ENCODE measurements at places on chromosomes 1 and 21. TPM values are rescaled to one million over a fixed set of nuclear protein-coding genes. Genes with fewer than 3 reads are reported as not detected.

GRCh38 chr1:172408958-172409357, 11.5 kb upstream of the C1orf105 start:
- no peak for DNase-seq

DNA sequence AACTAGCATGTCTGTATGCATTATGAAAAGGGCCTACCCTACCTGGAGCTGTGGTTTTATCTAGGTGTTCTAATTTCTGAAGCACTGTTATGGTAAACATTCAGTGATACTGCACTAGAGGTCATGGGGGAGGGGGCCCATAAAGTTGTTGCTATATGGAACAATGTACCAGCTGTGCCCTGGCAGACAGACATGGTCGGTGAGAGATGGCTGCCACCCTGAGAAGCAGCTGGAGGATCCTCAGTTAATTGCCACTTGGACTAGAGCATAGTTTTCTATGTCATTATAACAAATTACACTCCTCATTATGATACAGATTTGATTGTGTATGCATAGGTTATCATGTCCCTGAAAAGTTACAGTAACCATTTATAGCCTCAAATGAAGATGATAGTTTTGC, 45.4 kb downstream of the ILDR2 start:
- DNase-seq: no peak

DNA sequence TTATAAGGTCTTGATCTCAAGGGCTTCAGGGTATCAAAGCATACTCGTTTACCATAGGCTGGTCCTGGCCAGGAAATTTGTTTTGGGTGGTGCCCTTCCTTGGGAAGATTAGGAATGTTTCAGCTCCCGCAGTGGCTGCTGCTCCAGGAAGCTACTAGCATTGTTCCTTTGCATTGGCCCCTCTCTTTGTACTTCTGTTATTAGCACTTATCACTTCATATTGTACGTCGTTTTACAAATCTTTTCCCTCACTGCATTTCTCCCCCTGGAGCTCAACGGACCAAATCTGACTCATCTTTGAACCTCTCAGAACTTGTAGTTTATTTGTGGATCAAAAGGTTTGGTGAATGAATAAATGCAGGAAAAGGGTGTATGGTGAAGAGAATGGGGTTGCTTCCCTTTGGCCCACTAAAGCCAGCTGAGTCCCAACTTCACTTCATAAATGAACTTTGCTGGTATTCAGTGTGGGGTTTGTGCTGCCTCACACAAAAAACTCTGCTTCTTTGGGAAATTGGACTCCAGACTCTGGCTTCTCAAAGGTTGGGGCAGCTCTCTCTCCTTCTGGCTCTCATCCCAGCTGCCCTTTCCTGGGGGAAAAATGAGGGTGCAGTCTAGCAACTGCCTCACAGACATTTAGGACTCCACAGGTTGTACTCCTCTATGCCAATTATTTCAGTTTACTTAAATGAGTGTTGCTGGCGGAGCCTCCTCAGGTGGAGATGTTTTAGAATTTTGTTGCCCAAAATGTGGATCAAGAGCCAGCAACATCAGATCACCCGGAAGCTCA, 5.9 kb downstream of the GNAT2 start:
- peak; percentile 42 for DNase-seq

C1orf87 gene
- total RNA-seq: not detected

TRABD2B gene
- 28.0 TPM for total RNA-seq

JUN gene
- total RNA-seq: 16.3 TPM

GRCh38 chr1:232560940-232561339, 69.0 kb downstream of the SIPA1L2 start:
- peak; percentile 4 for DNase-seq

DNA sequence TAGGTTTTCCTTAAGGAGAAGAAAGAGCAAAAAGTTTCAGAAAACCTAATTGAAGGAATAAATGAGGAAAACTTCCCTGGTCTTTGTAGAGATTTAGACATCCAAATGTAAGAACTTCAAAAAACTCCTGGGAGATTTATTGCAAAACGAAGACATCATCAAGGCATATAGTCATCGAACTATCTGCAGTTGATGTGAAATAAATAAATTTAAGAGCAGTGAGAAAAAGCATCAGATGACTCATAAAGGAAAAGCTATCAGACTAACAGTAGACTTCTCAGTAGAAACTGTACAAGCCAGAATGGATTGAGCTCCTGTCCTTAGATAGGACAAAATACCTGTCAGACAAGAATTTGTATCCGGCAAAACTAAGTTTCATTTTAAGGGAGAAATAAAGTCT, 569.4 kb upstream of the ADAMTS5 start:
- DNase-seq: no peak

LRRC3 gene
- 14.1 TPM for total RNA-seq

CFH gene
- total RNA-seq: 0.08 TPM

TGFB2 gene
- total RNA-seq: 0.67 TPM

- no peak for DNase-seq
Observed at GRCh38 chr1:30315185-30315960, 408.0 kb downstream of the MATN1 start.

DNA sequence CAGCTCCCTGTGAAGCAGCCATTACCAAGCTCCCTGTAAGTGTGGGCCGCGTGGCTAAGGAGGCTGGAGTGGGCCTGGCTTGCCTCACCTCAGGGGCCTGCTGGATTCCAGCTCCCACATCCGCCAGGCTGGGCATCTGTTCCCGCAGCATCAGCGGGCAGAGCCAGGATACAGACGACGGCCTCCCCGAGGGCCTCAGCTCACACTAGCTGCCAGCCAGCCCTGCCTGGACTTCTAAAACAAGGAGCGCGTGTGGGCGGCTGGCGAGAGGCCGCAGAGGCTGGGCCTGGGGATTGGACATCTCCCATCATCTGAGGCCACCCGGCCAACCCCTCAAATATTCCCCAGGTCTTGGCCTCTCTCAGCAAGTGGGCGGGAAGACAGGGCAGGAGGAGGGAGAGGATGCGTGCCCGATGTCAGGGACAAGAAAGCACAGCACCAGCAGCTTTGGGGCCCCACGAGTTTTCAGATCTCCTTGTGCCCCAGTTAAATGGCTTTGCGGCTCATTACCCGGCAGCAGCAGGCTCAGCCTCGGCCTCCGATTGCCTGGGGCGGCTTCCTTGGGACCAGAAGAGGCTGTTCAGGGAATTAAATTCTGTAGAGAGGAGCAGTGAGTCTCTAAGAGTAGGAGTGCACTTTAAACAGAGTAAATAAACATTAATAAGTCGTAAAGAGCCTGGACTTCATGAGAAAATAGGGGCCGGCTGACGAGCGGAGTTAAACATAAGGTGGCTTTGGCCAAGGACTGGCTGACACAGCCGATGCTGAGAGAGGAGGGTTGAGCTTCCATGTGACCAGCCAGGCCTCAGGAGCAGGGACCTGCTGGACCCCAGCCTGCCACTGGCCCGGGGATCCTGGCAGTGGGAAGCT, 208.9 kb upstream of the C1orf174 start:
- DNase-seq: no peak

DNA sequence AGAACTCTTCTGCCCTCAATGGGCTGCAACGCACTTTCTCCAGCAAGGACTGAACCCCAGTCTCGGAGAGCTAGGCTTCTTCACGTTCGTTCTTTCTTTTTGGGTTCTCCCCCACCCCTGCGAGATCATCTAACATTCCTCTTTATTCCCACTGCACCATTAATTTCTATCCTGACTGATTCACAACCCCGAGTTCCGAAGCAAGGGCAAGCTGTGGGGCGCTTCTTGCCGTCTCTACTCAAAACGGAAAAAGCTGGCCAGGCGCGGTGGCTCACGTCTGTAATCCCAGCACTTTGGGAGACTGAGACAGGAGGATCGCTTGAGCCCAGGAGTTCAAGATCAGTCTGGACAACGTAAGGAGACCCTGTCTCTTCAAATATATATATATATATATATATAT, 37.4 kb upstream of the BTG2 start:
- no peak for DNase-seq

DNA sequence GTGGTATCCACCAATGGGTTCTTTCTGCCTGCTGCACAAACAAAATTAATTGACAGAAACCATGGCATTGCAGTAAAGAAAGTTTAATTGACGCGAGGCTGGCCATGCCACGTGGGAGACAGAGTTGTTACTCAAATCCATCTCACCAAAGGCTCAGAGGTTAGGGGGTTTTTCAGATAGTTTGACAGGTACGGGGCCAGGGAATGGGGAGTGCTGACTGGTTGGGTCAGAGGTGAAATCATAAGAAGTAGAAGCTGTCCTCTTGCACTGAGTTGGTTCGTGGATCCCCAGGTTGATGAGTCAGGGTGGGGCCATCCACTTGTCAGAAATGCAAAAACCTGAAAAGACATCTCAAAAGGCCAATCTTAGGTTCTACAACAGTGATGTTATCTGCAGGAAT, 941 bp upstream of the TBCE start:
- DNase-seq: no peak

GRCh38 chr1:58618303-58618702, 41.3 kb upstream of the TACSTD2 start:
- no peak for DNase-seq

DNA sequence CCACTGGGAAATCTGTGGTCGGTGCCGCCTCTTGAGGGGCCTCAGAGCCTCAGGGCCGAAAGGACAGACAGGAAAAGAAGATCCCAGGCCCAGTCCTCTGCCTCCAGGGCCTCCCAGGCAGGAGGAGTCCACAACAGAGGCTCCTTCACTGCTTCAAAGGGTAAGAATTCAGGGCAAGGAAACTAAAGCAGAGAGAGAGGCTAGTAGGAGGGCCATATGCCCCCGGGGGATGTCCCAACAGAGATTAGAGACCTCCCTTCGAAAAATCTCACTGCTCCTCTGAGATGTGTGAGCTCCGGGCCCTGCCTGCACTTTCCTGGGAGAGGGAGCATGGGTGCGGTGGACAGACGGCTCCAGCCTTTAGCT, 465.9 kb downstream of the NPHP4 start:
- DNase-seq: no peak

DNA sequence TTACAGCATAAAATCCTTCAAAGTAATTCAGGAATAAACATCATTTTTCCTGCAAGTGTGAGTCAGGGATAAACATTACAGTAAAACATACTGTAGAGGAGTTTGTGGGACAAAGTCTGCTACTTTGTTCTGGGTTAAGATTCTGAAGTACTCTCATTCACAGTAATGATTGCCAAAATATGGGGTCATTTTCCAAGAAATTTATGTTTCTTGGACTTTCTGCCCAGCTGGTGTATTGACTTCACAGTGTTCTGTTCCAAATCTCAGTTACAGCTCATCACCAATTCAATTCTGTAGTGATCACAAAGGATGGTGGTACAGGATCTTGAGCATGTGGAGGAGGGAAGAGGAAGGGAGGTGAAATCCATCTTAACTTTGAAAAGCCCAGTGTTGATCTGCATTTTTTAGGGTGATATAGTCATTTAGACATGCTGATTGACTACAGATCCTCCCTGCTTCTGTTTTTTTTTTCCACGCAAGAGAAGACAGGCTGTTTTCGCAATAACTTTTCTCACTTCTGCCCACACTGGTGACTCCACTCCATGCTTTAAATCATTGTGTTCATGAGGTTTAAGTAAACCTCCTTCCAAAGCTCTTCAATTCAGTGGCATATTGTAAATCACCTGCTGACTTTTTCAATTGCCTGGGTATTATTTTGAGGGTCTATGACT, 60.4 kb upstream of the C1orf53 start:
- no peak for DNase-seq

DNA sequence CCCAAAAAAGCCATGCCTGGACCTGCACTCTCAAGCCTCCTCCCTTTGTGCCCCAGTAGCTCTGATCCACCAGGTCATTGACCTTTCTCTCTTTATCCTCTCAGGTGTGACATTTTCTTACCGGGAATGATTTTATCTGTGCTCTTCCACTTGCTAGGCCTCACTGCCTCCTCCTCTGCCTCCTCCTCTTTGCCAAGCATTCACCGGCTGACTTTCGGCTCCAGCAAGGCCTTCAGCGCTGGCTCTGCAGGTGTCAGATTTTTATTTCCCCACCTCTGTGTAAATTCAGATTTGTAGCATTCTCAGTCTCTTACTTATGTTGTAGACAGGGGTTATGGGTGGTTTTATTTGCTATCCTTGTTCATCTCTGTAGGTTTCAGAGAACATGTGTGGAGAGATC, 91.5 kb downstream of the ST6GALNAC5 start:
- DNase-seq: no peak

GRCh38 chr1:92707292-92707691, 77.6 kb downstream of the EVI5 start:
- no peak for DNase-seq

DNA sequence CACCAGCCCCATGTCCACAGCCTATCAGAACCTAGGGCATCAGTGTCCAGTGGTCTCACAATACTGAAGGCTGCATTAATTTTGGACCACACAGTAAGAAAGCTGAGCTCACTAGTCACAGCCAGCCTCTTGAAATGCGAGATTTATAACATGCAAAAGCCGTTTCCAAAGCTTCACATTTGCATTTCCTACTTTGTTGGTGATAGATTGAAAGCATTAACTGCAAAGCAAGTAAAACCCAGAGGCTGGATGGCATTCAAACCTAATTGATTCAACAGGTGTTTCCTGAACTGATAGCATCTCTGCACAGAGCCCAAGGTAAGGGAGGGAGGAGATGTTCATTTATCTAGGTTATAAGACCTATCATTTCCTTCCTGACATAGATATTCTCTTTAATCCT, 410.1 kb downstream of the OMA1 start:
- DNase-seq: no peak

Measured in endodermal cell (in vitro differentiated cells).